Foreskin melanocyte (primary cell): ENCODE measurements at places on chromosomes 2 and 18.

DNA sequence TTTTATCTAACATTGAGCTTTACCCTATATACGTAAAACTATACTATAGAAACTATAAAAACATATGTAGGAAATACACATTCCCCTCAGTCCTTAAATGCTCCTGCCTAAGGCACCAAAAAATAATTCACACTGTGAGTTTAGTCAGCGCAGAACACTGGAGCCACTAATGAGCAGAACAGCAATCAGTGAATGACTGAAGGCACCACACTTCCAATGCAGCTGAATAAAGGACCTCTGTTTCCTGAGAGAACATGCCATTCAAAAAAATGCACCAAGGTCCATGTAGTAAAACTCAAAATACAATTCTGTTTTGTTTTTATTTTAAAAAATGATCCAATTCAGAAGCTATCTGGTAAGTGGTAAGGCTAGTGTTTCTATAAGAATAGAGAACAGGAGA, 1280.6 kb upstream of the NRXN1 start:
- DNase-seq: peak; percentile 92

GRCh38 chr2:134391751-134392160, 137.9 kb downstream of the MGAT5 start:
- DNase-seq: no peak

DNA sequence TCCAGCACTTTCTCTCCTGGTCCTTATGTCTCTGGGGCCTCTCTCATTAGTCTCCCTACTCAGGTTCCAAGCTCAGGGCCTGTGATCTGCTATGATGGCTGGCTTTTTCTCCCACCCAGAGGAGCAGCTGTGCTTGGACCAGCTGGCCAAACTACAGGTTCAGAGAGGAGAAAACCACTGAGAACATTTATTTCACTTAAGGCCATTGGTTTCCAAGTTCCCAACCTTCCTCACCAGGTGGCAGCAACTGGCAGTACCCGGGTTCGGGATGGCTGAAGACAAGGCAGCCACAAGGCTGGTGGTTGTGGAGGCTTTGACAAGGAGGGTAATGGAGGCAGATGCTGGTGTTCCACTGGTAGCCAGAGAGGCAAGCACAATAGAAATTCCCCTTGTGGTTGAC, 29.9 kb upstream of the SELENOI start:
- no peak for DNase-seq

DNA sequence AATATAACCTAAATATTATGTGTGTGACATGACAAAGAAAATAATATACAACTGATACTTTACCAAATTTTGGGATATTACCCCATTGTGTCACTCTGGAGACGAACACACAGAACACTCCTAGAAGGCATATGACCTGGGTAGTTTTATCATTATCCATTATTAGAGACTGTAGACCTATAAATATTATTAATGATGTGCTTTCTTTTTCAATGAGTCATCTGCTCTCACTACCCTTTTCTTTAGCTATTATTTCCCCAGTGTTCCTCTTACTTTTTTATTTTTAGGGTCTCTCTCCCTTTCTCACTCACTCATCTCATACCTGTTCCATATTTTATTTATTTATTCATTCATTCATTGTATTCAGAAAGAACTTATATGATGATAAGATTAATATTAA, 143.3 kb upstream of the ITGA4 start:
- DNase-seq: no peak

DNA sequence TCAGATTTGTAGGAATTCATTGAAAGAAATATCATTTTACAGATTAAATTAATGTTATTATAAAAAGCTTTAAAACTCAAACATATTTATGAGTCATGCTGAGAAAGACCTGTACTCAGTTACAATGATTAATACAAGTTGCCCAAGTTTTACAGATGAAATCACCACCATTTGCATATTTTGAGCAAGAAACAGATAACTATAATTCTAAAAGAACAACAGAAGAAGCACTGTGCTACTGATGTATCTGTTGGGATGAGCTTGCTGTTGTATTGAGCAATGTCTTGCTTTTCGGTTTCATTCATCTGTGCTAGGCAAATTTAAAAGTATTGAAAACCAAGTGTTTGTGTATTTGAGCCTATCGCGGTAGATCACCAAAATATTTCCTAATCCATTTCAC, 1589.1 kb upstream of the ZEB2 start:
- no peak for DNase-seq

- DNase-seq: no peak
Measured at GRCh38 chr2:144151851-144152250, 368.1 kb downstream of the ZEB2 start.

DNA sequence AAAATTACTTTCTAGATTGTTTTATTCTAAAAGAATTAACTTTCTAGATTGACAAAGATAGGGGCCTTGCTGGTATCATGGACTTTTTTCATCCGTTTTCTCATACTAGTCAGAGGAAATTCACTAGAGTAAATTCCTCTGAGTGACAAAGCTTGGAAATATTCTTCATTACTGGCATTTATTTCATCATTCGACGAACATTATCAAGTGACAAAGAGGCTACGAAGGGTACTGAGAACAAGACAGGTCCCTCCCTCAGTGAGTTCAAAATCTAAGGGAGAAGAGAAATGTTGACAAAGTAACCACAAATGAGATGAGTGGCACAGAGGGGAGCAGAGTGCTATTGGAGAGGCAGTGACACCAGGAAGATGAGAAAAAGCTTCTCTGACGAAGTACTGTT, 4.3 kb downstream of the EPG5 start:
- DNase-seq: no peak
